Foreskin keratinocyte (primary cell): ENCODE measurements at places on chromosomes 7 and 10. TPM values are rescaled to one million over a fixed set of nuclear protein-coding genes. Genes with fewer than 3 reads are reported as not detected.

STEAP1B gene
- total RNA-seq, result 3.1 and 15.4 TPM in 2 replicates

POLR3A gene
- total RNA-seq, result 21.1 and 21.2 TPM in 2 replicates

ERV3-1 gene
- total RNA-seq, result 1.7 and 2.2 TPM in 2 replicates

DPYSL4 gene
- total RNA-seq, result 0.75 and 0.78 TPM in 2 replicates

ZDHHC6 gene
- total RNA-seq, result 32.7 and 37.6 TPM in 2 replicates

GOLGA7B gene
- 0.63 and 0.68 TPM in 2 replicates for total RNA-seq

ECHDC3 gene
- 10.4 and 13.4 TPM in 2 replicates for total RNA-seq

TAS2R41 gene
- not detected in 2 replicates for total RNA-seq

KLF14 gene
- total RNA-seq, result not detected in 2 replicates

NUTM2E gene
- total RNA-seq, result 0.20 and 0.28 TPM in 2 replicates

SYNPO2L gene
- total RNA-seq, result not detected in 2 replicates

WDR86 gene
- not detected in 2 replicates for total RNA-seq

LBX1 gene
- not detected in 2 replicates for total RNA-seq

NT5C3A gene
- total RNA-seq, result 25.4 and 26.7 TPM in 2 replicates

ZNF25 gene
- total RNA-seq, result 3.3 and 3.9 TPM in 2 replicates

SFTPA1 gene
- not detected in 2 replicates for total RNA-seq
